Activated CD4-positive, alpha-beta memory T cell treated with anti-CD3 and anti-CD28 coated beads, Interleukin-2, amount 10 ng/mL, durations not matched to agents 7 days and 5 days (primary cell): ENCODE measurements at places on chromosomes 2 and 18.

DNA sequence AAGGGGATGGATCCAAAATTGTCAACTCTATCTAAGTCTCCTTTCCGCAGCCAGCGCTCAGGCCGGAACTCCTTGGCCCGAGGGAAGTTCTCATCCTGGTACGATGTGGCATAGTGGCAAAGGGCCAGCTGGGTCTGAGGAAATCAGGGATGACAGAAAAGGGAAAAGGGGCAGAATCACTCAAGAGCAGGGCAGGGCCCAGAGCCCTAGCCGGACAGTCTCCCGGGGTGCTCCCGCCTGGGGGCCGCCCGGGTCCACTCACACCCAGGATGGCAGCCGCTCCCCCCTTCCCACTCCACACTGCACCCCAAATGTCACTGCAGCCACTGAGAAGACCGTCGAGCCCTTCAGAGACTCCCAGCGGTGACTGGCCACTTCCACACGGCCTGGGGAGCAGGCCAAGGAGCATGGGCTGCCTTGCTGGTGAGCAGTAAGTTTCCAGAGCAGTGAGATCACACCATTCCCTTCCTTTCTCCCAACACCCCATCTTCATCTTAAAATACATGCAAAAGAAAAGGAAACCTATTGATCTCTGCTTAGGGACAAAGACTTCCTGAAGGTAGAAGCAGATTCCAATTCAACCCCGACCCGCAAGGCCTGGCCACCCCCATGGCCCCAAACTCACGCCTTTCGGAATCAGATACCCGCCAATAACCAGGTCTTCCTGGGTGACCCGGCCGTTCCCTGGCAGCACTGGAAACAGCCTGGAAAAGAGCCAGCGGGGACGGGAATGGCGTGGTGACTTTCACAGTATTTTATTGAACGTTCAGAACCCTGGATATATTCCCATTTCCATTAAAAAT is 26.7 kb downstream of the CYP27C1 start:
- no peak for DNase-seq

- DNase-seq, result no peak
These were observed 52.9 kb downstream of the REL start for GRCh38 chr2:60934165-60934722.

DNA sequence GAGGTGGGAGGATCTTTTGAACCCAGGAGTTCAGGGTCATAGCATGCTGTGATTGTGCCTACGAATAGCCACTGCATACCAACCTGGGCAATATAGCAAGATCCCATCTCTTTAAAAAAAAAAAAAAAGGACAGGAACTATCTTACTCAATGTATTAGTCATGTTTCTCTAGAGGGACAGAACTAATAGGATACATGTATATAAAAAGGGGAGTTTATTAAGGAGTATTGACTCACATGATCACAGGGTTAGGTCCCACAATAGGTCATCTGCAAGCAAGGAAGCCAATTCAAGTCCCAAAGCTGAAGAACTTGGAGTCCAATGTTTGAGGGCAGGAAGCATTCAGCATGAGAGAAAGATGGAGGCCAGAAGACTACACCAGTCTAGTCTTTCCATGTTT is 18.8 kb upstream of the CASP10 start:
- no peak for DNase-seq

GRCh38 chr2:233247744-233248143 is 3.7 kb upstream of the ATG16L1 start:
- DNase-seq, result peak; percentile 64

- DNase-seq, result no peak
These were observed 83.9 kb downstream of the SH3YL1 start for GRCh38 chr2:179886-180285.

GRCh38 chr18:9755615-9756014 is 47.5 kb downstream of the RAB31 start:
- no peak for DNase-seq

DNA sequence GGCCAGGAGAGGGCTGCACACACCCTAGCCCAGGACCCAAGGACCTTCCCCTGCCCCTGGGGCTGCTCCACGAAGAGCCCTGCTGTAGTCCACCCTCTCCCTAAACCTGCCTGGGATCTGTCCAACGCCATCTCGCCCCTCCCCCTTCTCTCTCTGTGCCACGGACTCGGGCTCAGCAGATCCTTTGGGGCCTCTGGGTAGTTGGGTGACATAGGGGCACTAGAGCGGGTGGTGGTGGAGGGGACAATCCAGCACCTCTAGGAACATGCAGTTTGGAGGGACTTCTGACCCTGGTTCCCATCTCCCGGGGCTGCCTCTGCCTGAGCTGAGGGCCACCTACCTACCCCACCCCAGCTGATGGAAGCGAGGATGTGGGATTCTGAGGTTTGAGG is 7.3 kb upstream of the CRYBA2 start:
- no peak for DNase-seq

DNA sequence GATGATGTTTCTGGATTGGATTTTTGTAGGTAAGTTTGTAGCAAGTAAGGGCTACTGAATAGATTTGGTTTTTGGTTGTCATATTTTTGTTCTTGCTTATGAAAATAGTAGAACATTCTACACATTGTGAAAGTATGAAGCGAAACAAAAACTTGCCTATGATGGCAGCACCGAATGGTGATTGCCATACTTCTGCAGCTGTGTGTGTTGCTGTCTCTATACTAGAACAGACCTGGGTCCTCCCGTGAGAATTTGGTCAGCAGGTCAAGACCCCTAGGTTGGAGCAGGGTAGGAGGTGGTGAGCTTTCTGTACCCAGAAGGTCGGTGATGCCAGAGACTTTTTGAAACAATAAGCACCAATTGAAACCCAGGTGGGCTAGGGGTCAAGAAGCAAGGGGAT is 322.6 kb downstream of the PRKCE start:
- no peak for DNase-seq

GRCh38 chr2:134391751-134392160 is 137.9 kb downstream of the MGAT5 start:
- DNase-seq, result no peak

- no peak for DNase-seq
These were observed 28.4 kb downstream of the NRXN1 start for GRCh38 chr2:51003345-51004192.

GRCh38 chr2:222364285-222364895 is 60.0 kb upstream of the SGPP2 start:
- no peak for DNase-seq

GRCh38 chr2:24238158-24238557 is 63.3 kb downstream of the FAM228A start:
- no peak for DNase-seq

DNA sequence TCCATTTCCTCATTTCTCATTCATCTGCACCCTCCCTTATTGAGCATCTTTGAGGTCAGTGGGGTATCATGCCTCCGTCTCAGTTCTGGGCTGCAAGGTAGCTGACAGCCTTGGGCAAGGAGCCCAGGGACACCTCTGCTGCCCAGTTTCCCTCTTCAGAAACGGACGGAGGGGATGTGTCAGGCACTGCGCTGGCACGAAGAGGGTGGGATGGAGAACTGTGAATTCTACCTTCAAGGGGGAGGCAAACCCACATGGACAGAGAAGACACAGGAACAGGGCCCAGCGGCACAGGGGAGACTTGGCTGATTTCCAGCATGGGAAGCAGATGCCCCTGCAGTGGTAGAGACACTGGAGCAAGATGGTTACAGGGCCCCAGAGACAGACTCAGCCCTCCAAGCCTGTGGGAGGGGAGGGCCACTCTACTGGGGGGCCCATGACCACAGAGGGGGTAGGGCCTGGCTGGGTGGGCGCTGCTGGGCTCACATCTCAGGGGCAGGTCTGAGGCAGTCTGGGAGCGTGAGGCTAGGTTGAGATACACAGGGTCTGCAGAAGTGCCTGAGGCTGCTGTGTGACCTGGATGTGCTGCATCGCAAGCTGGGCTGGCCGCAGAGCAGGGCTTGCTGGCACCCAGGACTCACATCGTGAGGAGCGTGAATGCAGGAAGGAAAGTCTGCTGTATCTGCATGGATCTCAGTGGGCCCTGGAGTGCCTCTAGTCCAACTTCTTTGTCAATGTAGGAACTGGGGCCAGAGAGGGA is 92.3 kb downstream of the HS1BP3 start:
- no peak for DNase-seq

GRCh38 chr2:164069540-164069939 is 333.7 kb upstream of the FIGN start:
- no peak for DNase-seq

- DNase-seq, result no peak
These were observed 147.6 kb downstream of the LDLRAD4 start for GRCh38 chr18:13366131-13366530.

GRCh38 chr2:237201461-237202287 is 116.0 kb downstream of the COPS8 start:
- DNase-seq, result no peak

GRCh38 chr2:211512806-211513205 is 956.4 kb downstream of the CPS1 start:
- DNase-seq, result no peak

DNA sequence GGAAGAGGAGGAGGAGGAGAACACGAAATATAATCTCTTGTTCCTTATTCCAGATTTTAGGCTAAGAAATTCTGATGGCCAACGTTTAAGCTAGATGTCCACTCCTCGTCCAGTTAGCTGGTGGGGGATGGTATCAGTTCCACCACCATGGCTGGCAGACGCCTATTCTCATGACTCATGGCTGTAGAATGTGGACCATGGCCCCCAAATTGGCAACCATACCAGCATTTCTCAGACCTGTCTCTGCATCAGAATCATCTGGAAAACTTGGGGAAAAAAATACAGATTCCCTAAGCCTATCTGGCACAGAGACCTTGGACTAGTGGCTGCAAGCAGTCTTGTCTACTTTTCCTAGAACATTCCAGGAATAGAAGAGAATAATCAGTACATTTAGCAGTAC is 267.7 kb upstream of the SIX2 start:
- no peak for DNase-seq

GRCh38 chr2:118723394-118723793 is 124.1 kb downstream of the EN1 start:
- no peak for DNase-seq

DNA sequence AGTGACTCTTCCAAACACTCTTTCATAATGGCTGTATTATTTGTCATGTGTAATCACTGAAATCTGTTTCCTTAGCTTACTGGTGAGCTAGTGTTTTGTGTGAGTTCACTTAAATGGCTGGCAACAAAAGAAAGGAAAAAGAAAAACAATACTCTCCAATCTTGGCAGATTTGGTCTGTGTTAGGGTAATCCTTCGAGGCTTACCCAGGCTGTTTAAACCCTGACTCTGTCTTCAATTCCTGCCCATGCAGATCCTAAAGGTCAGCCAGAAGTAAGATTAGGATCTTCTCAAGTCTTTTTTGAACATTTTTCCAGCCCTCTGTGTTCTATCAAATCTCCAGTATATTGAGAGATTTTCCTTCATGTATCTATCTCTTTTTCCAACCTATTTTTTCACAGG is 85.3 kb downstream of the CCDC178 start:
- DNase-seq, result no peak

GRCh38 chr2:47653902-47654789 is 128.8 kb upstream of the MSH6 start:
- no peak for DNase-seq

DNA sequence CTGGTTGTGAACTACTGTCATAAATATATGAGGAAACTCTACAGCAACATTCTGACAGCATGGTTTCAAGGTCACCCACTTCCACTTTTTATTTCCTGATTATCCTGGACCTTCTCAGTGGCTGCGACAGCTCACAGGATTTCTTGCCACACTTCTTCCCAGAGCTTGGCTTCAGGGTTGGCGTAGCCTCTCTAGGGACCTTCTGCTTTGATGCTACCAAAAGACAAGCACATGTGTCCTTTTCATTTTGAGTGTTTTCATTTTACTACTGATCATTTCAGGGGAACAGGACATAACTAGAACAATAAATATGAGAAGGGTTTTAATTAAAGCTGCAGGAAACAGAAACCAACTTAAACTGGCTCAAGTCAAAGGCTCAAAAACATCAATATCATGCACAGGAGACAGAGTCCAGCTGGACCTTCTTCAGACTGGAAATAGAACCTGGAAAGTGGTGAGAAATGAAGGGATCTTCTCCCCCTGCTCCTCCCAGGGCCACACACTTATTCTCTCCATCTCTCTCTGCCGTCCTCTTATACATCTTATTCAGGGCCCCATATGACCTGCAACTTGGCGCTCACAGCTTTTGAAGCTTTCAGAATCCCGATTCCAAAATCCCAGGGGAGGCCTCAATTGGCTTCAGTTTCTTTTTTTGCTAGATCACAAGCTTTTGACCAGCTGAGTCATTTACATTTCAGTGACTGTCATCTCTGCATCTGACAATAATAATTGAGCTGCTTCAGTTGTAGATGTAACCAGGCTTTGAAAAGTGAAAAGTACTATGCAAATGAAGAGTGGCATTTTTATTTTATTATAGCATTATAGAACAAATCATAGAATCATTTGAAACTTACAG is 9.7 kb downstream of the VIT start:
- DNase-seq, result no peak

- no peak for DNase-seq
These were observed 109.6 kb upstream of the ALKAL2 start for GRCh38 chr2:397521-397920.

GRCh38 chr2:66772618-66773017 is 337.7 kb downstream of the MEIS1 start:
- no peak for DNase-seq

GRCh38 chr2:161355983-161356382 is 47.8 kb downstream of the PSMD14 start:
- DNase-seq, result no peak

GRCh38 chr18:68520406-68521075 is 194.4 kb downstream of the TMX3 start:
- DNase-seq, result no peak

- peak; percentile 55 for DNase-seq
These were observed 159.9 kb downstream of the LOXHD1 start for GRCh38 chr18:46497129-46497528.

DNA sequence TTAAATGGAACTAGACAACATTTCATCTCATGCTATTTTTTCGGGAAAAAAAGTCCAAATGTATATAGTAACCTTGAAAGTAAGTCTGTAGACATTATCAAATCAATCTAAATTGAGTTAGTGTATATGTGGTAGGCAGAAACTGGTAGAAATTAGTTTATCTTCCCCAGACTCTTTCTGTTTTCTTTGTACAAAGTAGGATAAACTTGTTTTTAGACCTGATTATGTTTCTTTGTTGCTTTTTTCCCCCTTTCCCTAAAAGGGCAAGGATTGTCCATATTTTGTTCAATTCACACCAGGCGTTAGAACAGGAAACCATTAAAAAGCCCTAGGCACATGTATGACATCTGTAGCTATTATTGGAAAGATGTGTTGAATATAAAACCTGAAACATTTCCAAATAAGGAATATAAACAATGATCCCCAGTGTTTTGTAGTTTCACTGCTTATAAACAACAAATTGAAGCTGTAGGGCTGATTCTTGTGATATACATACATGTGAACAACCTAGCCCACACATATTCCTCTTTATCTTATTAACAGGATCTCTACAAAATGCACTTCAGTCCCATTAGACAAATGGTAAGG is 528.3 kb downstream of the PARD3B start:
- no peak for DNase-seq
